ENCODE measurements at places on chromosomes 12 and 14.

DNA sequence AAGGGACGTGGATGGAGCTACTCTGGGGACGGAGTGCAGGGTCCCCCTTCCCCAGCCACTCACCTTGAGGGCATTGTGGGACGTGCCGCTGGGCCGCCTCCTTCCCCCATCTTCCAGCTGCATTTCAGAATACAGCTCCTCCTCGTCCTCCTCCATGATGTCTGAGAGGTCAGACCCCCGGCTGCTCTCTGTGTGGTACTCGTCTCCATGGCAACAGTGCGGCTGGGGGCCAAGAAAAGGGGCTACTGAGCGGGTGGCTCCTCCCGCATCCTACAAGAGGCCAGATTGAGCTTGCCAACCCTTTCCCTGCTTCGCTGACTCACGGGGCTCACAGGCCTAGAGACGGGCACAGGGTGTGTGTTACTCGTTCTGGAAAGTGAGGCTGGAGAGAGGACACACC is 90.4 kb downstream of the PIWIL1 start:
- ATAC-seq, result no peak

DNA sequence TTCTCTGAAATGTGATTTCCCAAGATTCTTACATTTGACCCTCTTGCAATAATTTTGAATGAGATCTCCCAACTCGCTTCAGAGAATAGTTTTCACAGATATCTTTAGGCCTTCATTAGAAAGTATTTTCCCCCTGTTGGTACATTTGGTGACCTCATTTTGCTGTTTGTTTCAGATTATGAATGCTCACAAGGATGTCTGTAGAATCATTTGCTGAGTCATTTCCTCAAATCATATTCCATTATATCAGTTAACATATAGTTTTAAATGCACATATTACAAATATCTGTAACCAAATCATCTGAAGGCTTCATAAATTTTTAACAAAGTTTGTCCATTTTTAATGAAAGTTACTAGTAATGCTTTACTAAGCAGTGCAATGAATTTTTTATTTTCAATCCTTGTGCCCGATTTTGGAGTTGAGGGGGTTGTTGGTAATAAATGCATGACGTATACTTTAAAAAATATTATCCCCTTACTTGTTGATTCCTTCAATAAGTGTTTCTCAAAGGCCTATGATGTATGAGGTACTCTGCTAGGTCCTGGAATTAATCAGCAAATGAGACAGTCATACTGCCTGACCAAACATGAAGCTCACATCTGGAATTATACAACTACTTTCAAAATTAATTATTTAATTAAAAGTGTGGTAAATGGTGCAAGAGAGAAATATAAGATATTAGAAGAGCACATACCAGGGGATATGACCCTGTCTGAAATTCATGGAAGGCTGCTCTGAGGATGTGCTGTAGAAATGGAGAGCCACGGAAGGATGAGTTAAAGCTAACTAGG is 126.9 kb upstream of the RAP1B start:
- ATAC-seq, result peak; percentile 40

DNA sequence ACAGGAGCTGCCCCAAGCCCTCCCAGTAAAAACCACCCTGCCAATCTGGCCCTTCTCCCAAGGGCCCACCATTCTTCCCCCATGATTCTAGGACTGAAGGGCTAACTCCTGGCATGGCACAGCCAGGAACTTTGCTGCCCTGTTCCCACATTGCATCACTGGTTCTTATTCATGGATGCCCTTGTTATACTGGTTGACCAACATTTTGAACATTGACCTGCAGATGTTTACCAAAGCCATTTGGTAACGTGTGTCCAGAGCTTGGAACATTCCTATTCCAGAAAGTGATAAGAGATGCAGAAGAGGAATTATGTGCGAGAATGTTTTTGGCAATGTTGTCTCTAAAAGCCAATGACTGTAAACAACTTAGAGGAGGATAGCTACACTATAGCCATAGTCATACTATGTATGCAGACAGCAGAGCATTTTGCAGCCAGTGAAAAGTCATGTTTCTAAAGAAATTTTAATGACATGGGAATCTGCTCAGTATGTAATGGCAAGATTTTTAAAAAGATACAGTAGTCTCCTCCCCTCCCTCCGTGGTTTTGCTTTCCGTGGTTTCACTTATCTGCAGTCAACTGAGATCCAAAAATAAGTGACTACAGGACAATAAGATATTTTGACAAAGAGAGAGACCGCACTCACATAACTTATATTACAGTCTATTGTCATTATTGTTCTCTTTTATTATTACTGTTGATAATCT is 108.8 kb downstream of the DAAM1 start:
- ATAC-seq, result no peak

- no peak for ATAC-seq
Measured at GRCh38 chr14:55976655-55977054, 141.6 kb upstream of the PELI2 start.

DNA sequence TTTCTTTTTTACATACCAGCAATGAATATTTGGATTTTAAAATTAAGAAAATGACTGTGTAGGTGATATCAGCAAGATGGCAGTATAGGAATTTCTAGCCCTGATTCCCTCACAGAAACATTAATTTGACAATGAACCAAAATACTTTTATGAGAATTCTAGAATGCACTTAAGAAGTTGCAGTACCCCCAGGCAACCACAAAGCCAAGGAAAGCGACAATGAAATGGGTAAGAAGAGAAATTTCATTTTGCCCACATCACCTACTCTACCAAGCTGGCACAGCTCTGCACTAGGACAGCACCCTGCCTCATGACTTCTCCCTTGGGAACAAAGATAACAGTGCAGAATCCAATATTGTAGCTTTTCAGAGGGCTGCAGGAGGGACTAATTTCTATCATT is 6.6 kb downstream of the OR9K2 start:
- ATAC-seq, result no peak

DNA sequence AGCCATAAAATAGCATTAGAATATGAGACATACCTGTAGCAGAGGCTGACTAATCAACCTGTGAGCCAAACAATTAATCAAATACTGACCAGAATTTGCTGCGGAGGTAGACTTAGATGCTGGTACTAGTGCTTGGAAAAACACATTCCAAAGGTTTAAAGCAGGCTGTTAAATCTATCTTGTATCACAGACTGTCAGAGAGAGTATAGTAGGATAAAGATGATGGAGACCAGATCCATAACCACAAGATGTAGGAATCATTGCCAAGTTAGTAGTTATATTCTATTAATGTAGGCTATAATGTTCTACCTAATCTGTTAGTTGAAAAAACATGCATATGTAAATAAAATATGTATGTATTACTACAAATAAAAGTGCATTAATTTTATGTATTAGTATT is 726.2 kb downstream of the SLC6A15 start:
- no peak for ATAC-seq

DNA sequence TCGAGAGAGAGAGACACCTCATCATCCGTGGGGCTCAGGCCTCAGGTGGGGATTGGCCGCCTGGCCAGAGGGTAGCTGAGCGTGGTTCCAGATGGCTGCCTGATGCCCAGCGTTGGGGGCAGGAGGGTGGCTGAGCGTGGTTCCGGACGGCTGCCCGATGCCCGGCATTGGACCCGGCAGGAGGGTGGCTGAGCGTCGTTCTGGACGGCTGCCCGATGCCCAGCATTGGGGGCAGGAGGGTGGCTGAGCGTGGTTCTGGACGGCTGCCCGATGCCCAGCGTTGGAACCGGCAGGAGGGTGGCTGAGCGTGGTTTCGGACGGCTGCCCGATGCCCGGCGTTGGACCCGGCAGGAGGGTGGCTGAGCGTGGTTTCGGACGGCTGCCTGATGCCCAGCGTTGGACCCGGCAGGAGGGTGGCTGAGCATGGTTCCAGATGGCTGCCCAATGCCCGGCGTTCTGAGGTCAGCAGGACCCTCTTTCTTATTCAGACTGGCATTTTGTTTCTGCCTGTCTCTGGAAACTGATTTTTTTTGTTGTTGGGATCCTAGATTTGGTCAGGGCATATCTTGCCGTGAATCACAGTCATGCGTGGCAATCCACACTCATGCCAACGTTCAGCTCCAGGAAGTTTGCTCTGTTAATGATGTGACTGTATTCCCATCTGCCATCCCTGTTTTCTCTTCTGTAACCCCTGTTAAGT is 40.7 kb downstream of the GALNT9 start:
- ATAC-seq, result no peak

DNA sequence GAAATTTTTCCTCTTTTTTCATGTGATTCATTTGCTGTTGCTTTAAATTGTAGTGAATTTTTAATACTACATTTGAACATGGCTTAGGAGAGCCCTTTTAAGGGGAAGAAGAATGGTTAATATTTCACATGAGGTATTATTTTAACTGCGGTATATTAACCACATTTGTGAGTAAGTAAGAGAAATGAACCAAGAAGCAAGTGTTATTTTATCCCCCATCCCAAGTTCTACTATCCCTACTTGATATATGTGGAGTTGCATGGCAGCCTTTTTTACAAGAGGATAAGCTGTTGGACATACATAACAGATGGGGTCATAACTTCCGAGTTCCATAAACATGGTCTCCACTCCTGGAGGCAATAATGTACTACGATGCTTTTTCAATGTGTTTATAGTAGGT is 623.3 kb downstream of the LRFN5 start:
- ATAC-seq, result no peak

GRCh38 chr12:106814714-106815113 is 40.2 kb downstream of the RIC8B start:
- no peak for ATAC-seq

GRCh38 chr12:32205731-32206130 is 99.1 kb downstream of the BICD1 start:
- ATAC-seq, result no peak

DNA sequence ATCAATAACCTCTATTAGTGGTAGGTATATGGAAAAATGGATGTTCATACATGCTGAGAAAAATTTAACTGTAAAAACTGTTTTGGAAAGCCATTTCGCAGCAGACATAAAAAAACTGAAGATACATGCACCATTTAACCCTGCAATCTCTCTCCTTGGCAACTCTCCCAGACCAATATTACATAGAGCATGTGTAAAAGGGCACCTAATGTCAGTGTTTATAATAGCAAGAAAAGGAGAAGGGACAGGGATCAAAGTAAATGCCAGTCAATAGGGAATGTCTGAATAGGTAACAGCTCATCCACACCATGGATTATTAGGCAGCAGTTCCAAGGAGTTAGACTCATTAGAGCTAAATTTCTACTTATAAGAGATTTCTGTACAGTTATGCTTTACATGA is 77.2 kb downstream of the BTG1 start:
- ATAC-seq, result no peak

GRCh38 chr14:104865631-104866441 is 768 bp downstream of the CEP170B start:
- peak; percentile 63 for ATAC-seq

GRCh38 chr12:65948320-65949008 is 124.2 kb downstream of the HMGA2 start:
- ATAC-seq, result no peak

DNA sequence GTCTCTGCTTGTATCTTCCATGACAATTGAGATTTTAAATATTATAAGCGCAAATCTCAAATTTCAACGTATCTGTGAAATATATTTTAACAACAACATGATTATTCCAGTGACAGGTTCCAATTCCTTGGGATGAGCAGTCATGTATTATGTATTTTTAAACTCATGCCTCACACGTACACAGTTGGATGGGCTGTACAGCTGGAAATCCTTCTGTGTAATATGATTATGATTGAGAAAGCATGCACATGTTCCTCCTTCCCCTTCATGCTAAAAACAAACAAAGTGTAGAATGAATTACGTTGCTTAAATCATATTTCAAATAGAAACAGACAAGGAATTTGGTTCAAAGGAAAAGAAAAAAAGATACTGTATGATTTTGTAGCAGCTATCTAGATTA is 428.3 kb downstream of the TMTC2 start:
- ATAC-seq, result no peak

DNA sequence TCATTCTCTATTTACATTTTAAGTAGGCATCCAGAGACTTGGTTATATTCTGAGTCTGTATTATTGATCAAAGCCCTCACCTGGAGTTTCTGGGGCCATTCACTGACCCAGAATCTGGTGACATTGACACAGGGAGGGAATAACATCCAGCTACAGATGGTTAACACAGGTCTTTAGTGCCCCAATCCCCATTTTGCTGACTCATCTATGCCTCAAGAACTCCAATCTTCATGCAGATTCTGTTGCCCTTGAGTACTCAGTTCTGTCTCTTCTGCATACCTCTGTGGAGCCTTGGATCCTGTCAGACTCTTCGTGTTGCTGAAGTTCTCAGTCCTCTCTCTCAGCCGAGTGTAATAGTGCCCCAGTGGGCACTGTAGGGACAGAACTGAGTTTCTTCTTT is 208.9 kb downstream of the RGS6 start:
- ATAC-seq, result no peak

GRCh38 chr14:99686557-99687283 is 2.6 kb downstream of the CYP46A1 start:
- no peak for ATAC-seq

All from activated CD4-positive, CD25-positive, alpha-beta regulatory T cell treated with anti-CD3 and anti-CD28 coated beads, Interleukin-2, amount 50 U/mL, for 24 hours (primary cell).